Right atrium auricular region (tissue), 2 donors: ENCODE measurements at places on chromosomes 12 and 14. TPM values are rescaled to one million over a fixed set of nuclear protein-coding genes. Genes with fewer than 3 reads are reported as not detected.

DNA sequence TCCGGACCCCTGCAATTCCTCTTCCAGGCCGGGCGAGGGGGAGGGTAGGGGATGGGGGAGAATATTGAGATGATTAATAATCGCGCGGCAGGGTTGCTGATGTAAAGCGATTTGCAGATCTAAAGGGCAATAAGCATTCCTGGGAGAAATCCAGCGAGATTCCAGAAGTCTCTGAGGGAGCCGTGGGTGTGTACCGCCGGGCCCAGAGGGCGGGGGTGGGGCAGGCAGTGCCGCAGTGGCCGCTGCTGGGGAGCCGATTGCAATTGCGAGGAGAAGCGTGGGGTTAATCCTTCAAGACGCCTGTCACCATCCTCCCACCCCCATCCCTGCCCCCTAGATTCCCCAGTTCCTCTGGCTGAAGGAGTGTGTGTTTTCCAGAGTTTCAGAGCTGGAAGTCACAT lies 16.4 kb downstream of the FOS start:
- no peaks in the 10 kb centered on the region for H3K27me3 ChIP-seq
- DNase-seq = peak; percentile 82
- no peaks in the 10 kb centered on the region for H3K36me3 ChIP-seq
- peak overlapping the region; percentile 65 for H3K4me3 ChIP-seq
- peak overlapping the region; percentile 96 for H3K27ac ChIP-seq
- no peaks in the 10 kb centered on the region for H3K4me1 ChIP-seq

GRCh38 chr14:92759300-92759678 lies 10.9 kb upstream of the LGMN start:
- H3K4me3 ChIP-seq = no peak overlapping the region
- no peaks in the 10 kb centered on the region for H3K36me3 ChIP-seq
- no peaks in the 10 kb centered on the region for H3K27me3 ChIP-seq
- no peak for DNase-seq
- H3K4me1 ChIP-seq = no peaks in the 10 kb centered on the region
- H3K27ac ChIP-seq = no peak overlapping the region

DNA sequence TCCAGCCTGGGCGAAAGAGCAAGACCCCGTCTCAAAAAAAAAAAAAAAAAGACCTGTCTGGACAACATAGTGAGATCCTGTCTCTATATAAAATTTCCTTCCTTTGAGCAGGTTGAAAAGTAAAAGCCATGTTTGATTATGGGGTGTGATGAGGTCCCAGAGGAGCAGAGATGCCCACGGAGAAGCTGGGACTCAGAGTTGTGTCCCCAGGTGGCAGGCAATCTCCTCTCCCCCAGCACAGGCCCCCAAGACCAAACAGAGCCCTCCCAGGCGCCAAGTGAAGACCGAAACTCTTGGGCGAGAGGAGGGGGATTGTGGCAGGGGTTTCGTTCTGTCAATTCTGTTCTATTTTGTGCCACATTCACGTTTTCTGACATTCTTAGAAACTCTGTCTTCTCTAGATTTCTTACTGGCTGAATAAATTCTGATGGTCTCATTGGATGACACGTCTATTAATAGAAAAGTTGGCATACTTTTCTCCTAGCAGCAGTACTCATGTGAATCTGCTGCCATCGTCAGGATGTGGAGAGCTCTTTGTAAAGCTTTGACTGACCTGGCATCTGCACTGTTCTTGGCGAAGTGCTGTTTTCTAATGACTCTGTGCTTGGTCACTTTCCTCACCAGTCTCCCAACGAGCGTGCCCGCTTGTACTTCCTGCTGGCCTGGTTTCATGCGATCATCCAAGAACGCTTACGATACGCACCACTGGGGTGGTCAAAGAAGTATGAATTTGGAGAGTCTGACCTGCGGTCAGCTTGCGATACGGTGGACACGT lies 43.4 kb downstream of the HSP90AA1 start:
- peaks cover 28% of the 10 kb centered on the region for H3K4me1 ChIP-seq
- H3K4me3 ChIP-seq = no peak overlapping the region
- DNase-seq = no peak

GRCh38 chr12:11984417-11984816 lies 86.3 kb upstream of the BCL2L14 start:
- no peak overlapping the region for H3K4me3 ChIP-seq
- no peaks in the 10 kb centered on the region for H3K4me1 ChIP-seq
- H3K36me3 ChIP-seq = no peaks in the 10 kb centered on the region
- no peak overlapping the region for H3K27ac ChIP-seq
- H3K27me3 ChIP-seq = no peaks in the 10 kb centered on the region

GRCh38 chr12:15214851-15215601 lies 6.2 kb downstream of the RERG start:
- no peaks in the 10 kb centered on the region for H3K36me3 ChIP-seq
- H3K27me3 ChIP-seq = no peaks in the 10 kb centered on the region
- H3K4me3 ChIP-seq = no peak overlapping the region
- no peaks in the 10 kb centered on the region for H3K4me1 ChIP-seq
- DNase-seq = no peak

DNA sequence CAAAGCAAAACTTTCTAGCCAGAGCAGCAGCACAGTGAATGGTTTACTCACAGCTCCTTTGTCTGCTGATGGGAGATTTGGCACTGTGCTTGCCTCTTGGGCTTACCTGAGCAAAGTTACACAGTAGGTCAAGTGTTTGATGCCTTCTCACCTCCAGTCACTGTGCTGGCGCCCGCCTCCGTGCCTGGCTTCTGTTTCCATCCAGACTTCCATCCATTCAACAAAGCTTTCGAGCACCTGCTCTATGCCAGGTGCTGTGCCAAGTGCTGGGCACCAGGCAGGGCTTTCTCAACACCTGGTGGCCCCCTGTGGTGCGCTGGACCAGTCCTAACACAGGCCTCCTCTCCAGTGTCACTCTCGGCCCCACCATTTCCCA lies 199.2 kb upstream of the EEA1 start:
- no peak overlapping the region for H3K4me3 ChIP-seq
- peak overlapping the region; percentile 56 for H3K27ac ChIP-seq
- DNase-seq = no peak

The OR6C65 gene
- not detected for total RNA-seq

The TAS2R8 gene
- not detected for total RNA-seq

DNA sequence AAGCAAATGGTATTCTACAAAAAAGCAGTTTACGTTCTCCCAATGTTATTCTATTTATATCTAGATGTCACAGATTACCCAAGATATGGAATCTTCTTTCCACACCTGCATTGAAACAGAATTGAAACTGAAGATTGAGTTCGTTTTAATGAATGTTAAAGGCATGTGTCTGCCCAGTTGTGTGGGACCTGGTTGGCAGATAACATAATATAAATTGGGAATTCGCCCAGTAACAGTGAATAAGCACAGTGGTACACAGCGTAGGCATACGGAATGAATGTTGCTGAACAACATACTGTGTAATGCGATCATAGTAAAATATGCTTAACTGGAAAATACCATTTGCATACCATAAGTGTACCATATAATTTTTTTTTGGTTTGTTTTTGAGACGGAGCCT lies 4.3 kb downstream of the KHNYN start:
- no peaks in the 10 kb centered on the region for H3K27me3 ChIP-seq
- H3K36me3 ChIP-seq = peaks cover 53% of the 10 kb centered on the region
- no peak for DNase-seq
- no peak overlapping the region for H3K27ac ChIP-seq

- DNase-seq = no peak
- H3K27ac ChIP-seq = no peak overlapping the region
- H3K4me1 ChIP-seq = no peaks in the 10 kb centered on the region
- H3K27me3 ChIP-seq = no peaks in the 10 kb centered on the region
- no peaks in the 10 kb centered on the region for H3K36me3 ChIP-seq
- H3K4me3 ChIP-seq = no peak overlapping the region
Observed at GRCh38 chr14:78196323-78196722, 26.1 kb downstream of the NRXN3 start.
